ENCODE measurements at places on chromosomes 12 and 14. TPM values are rescaled to one million over a fixed set of nuclear protein-coding genes. Genes with fewer than 3 reads are reported as not detected.

SLC35F4 gene
- total RNA-seq, result not detected

RBP5 gene
- total RNA-seq, result 20.1 TPM

C3AR1 gene
- total RNA-seq, result not detected

BIN2 gene
- total RNA-seq, result not detected

MYO1H gene
- not detected for total RNA-seq

IL26 gene
- not detected for total RNA-seq

GARIN6 gene
- total RNA-seq, result not detected

BDKRB2 gene
- 3.8 TPM for total RNA-seq

All from endodermal cell (in vitro differentiated cells).